ENCODE measurements at places on chromosomes 6 and 20. TPM values are rescaled to one million over a fixed set of nuclear protein-coding genes. Genes with fewer than 3 reads are reported as not detected.

Gene GGT7
- total RNA-seq, result 21.8 TPM

DNA sequence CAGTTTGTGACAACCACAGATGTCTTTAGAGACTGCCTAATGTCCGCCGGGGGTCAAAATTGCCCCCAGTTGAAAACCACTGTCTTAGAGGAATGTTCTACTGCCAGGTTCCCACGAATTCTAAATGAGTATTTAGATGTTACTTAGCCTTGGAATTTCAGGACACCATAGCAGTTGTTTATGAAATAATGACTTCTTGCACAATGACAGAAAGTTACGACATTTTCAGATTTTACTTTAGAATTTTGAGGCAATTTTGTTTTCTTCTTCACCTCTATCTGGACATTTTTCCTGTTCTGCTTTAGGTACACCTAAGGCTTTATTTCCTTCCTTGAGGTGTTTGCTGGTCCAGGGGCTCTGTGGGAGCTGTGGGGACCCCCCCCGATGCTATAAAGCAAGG, 83.4 kb downstream of the CCDC170 start:
- DNase-seq, result no peak

GRCh38 chr6:151137542-151137941, 102.2 kb upstream of the AKAP12 start:
- DNase-seq, result no peak

GRCh38 chr6:129672881-129673631, 36.9 kb downstream of the ARHGAP18 start:
- no peak for DNase-seq

Gene SYCP2L
- 0.20 TPM for total RNA-seq

DNA sequence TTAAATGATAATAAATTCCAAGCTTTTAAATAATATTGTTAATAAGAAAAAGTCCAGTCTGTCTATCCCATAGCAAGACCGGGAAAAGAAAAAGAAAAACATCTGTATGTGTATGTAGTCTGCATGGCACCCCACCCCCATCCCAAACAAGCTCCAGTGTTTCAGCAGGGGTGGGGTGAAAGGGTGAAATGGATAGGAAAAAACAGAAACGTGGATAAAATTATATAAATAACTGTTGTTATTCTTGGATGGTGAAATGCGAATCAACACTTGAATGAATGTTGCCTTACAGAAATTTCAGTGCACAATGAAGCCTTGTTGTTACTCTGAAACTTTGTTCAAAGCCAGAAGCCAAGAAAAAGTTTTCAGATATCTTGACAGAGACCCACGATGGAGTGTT, 31.4 kb downstream of the HAO1 start:
- DNase-seq, result no peak
